ENCODE measurements at places on chromosomes 3 and 15.

DNA sequence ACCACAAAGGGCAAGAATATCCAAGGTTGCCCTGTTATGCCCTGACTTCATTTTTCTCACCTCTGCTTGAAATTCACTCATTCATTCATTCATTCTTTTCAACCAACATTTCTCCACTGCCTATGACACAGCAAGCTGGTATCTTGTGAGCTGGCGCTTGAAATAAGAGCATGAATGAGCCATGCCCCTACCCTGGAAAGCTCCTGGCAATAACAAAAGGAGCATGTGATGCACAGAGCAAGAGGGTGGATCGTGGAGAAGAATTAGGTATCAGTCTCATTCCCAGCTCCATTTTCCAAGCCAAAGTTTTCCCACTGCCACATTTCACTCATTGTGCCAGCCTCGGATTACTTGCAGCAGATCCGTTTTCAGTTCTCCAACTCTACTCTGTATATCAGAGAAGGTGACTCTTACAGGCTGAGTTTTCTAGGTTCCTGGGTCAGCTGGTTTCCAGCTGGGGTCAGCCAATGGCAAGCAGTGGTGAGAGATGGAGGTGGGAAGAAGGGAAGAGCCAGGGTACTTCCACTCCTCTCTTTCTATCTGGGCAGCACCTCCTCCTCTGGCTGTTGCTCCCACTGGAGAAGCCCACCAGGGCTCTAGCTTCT, 144.8 kb downstream of the SUCLG2 start:
- no peak for DNase-seq

DNA sequence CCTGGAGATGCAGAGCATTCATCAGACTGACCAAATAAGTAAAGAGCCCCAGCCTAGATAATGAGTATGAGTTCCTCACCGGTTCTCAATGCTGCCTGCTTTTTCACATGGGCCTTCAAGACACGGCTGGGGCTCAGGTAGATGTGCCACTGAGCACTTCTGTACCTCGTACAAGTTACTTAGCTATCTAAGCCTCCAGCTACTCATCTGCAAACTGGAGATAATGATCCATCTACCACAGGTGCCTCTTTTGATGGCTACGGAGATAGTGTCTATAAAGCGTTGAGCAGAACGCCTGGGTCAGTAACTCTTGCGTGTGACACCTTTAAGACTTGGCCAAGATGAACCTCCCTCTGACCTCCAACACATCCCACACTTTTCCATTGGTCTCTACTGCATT, 56.3 kb downstream of the CCR4 start:
- no peak for DNase-seq

GRCh38 chr3:48762816-48763215, 45.8 kb upstream of the IP6K2 start:
- no peak for DNase-seq

- DNase-seq: no peak
Measured at GRCh38 chr15:66843581-66843980, 141.5 kb downstream of the SMAD6 start.

GRCh38 chr15:93324186-93324975, 235.4 kb upstream of the RGMA start:
- DNase-seq: no peak

- DNase-seq: no peak
Measured at GRCh38 chr3:56890448-56891091, 88.8 kb upstream of the ARHGEF3 start.

DNA sequence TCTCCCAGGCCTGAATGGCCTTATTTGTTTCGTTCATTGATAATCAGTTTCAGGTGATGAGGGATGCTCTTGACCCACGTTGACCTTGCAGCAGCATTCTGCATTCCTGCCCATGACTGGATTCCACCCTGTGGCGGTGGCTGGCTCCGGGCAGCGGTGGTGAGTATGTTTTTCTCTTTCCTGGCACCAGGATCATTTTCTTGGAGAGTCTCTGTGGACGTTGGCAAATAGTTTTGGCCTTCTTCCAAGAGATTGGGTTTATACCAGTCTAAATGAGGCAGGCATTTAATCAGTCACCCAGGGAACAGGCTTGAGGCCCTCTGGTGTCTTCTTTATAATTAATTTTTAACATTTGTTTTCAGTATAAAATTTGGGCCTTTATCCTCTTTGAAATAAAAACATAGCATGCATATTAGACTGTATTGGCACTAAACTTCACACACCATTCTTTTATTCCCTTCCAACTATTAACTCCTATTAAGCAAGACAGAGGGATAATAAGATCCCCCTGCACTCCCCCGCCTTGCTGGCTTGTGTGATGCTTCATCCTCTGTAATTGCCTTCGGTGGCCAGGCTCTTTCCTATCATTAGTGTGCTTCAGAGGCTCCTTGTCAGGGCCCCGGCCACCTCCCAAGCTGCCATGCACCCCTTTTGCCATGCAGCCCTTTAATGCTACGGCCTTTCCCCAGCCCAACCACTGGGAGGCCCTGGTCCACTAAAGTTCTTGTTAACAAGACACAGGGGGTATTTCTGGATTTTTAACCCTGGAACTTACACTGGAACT, 176.2 kb upstream of the TOPAZ1 start:
- no peak for DNase-seq

DNA sequence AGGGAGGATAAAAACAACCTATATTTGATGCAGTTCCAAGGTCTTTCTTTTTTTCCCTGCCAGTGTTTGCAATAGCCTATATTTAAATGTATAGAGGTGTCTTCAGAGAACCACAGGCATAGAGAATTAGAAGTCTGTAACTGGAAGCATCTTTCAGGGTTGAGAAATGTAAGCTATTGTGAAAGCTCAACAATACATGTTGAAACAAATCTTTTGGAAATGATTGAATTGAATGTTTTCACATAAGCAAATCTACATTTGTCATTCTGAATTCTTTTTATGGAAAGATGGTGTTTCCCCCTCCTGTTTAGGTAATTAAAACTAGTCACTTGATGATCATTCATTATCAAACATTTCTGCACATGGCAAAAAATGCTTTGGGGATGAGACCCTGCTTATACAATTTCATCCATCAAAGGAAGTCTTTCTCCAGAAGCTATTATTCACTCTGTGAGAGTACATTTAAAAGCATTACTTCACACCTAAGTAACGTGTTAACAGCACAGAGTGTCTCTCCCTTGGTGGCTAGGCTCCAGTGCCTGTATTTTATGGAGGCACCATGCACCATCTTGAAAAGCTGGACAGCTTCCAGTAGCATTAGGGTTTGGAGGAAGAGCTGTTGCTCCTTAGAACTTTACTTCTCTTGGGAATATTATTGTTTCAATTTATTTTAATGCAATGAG, 406.2 kb downstream of the LSAMP start:
- DNase-seq: no peak

- DNase-seq: no peak
Measured at GRCh38 chr3:114685161-114685560, 391.3 kb downstream of the TIGIT start.

GRCh38 chr15:68224546-68225250, 4.8 kb downstream of the CLN6 start:
- peak; percentile 58 for DNase-seq

Data from suprapubic skin (tissue), 4 donors.